CD8-positive, alpha-beta memory T cell (primary cell): ENCODE measurements at places on chromosomes 7 and 10. TPM values are rescaled to one million over a fixed set of nuclear protein-coding genes. Genes with fewer than 3 reads are reported as not detected.

Gene GJC3
- 0.20 TPM for total RNA-seq

Gene DMBT1
- total RNA-seq: not detected

Gene ANXA8L1
- total RNA-seq: not detected

Gene PDK4
- 0.74 TPM for total RNA-seq

DNA sequence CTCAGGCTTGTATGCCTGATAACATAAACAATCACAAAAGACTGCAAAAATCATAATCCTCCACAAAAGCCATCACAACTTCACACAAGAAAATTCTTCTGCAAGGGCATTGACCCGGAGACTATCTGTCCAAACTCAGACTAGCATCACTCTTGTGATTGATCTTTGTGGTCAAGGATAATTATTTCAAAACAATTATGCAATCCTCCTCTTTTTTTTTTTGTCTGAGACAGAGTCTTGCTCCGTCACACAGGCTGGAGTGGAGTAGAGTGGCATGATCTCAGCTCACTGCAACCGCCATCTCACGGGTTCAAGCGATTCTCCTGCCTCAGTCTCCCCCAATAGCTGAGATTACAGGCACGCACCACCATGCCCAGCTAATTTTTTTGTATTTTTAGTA is 22.2 kb downstream of the CDNF start:
- peaks cover 9% of the 10 kb centered on the region for H3K4me1 ChIP-seq
- no peak for DNase-seq

Gene SGCE
- 0.70 TPM for total RNA-seq

GRCh38 chr7:27116031-27116961 is 13.8 kb upstream of the HOXA2 start:
- H3K4me1 ChIP-seq: no peaks in the 10 kb centered on the region
- DNase-seq: no peak
- H3K36me3 ChIP-seq: no peaks in the 10 kb centered on the region
- no peaks in the 10 kb centered on the region for H3K27me3 ChIP-seq

- H3K27me3 ChIP-seq: no peaks in the 10 kb centered on the region
- H3K4me3 ChIP-seq: no peak overlapping the region
- no peak for DNase-seq
- H3K27ac ChIP-seq: no peak overlapping the region
Observed at GRCh38 chr7:156220078-156220605, 407.9 kb upstream of the SHH start.

DNA sequence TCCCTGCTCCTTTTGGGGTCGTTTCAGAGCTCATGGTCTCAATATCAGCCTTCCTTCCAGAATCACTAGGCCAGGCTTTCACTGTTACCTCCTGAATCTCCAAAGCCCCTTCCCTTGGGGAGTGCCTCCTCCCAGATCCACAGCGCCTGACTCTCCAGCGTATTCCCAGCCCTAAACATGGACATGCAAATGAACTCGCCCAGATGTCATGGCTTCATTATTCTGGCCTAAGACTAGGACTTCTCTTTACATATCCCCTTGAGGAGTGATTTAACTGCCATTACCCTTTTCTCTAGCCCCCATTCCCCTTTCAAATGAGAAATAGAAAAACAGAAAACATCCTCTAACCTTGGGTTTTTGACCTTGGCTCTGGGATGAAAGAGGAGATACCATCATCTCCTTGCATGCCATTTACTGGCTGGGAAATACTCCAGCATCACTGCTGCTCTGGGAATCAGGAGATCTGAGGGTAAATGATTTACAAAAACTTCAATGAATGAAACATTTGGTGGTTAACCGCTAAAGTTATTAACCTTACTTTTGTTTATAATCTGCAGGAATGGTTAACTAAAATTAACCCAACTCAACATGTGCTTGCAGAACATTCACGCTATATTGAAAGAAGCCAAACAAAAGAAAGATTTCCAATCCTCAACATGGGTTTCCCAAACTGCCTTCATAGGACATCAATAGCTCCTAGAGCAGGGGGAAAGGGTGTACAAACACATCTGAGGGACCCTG is 37.0 kb downstream of the FAM171A1 start:
- no peak overlapping the region for H3K27ac ChIP-seq
- no peaks in the 10 kb centered on the region for H3K4me1 ChIP-seq
- no peaks in the 10 kb centered on the region for H3K36me3 ChIP-seq
- no peak overlapping the region for H3K4me3 ChIP-seq
- DNase-seq: no peak
- no peaks in the 10 kb centered on the region for H3K27me3 ChIP-seq

DNA sequence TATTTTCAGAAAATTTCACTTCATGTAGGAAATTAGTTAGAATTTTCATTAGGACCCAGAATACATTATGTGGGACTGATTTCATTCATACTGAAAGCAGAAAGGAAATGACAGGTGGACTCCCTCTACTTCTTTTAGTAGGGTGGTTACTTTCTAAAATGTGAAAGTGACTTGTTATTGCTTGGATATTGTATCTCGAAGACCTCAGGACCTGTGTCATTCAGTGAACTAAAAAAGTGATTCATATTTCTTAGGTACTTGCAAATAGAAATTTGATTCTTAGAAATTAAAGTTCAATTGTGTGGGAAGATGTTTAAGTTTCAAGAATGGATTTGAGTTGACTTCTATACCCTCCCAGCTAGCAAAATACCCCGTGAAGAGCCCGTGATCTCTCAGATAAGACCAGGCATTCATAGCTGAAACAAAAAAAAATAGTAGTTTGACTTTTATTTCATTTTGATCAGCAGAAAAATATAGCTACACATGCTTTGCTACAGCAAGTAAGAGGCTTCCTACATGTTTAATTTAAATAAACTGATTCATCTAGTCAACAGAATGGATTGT is 1037.1 kb downstream of the GATA3 start:
- peak; percentile 6 for DNase-seq
- no peak overlapping the region for H3K27ac ChIP-seq
- peaks cover 14% of the 10 kb centered on the region for H3K4me1 ChIP-seq
- H3K27me3 ChIP-seq: no peaks in the 10 kb centered on the region
- H3K4me3 ChIP-seq: no peak overlapping the region

Gene OGDHL
- 0.70 TPM for total RNA-seq
